NCI-H187 (cell line): ENCODE measurements at places on chromosomes 3 and 15.

GRCh38 chr15:67100801-67101581 lies 35.6 kb downstream of the SMAD3 start:
- DNase-seq: no peak

GRCh38 chr3:124886168-124887056 lies 753 bp downstream of the ITGB5 start:
- no peak for DNase-seq

DNA sequence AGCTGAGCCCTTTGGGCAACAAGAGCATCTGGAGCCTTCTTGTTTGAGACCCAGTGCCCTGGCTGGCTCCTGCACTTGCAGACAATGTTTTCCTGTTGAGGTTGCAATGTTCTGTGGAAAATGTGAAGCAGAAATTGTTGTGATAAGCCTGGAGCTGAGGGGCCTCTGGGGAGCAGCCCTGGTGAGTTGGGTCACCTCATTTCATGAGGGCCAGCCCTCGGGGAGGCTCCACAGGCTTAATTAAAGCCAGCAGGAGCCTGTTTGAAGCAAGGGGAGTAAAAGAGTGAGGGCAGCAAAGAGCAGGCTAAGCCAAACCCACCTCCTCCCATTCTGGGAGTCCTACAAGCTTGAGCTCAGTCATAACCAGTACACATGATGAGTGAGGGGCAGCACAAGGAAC lies 154.3 kb downstream of the ALDH1A2 start:
- DNase-seq: no peak

DNA sequence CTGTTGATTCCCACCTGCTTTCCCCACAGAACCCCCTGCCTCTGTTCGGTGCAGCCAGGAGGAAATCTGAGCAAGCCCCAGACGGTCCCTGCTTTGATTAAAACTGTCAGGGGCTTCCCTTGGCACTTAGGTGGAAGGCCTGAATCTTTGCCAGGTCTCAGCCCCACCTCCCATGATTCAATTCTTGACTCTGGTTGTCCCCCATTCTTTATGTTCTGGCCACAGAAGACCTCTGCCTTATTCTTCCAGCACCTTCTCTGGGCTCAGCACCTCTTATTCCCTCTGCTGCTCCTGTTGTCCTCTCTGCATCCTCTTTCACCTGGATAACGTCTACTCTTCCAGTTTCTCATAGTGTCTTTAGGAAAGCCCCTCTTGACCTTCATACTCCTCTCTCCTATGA lies 349.4 kb downstream of the PTPRG start:
- DNase-seq: no peak

- no peak for DNase-seq
Observed at GRCh38 chr3:177522051-177522450, 324.8 kb upstream of the TBL1XR1 start.

- no peak for DNase-seq
Observed at GRCh38 chr3:68751888-68752287, 180.5 kb downstream of the TAFA4 start.

DNA sequence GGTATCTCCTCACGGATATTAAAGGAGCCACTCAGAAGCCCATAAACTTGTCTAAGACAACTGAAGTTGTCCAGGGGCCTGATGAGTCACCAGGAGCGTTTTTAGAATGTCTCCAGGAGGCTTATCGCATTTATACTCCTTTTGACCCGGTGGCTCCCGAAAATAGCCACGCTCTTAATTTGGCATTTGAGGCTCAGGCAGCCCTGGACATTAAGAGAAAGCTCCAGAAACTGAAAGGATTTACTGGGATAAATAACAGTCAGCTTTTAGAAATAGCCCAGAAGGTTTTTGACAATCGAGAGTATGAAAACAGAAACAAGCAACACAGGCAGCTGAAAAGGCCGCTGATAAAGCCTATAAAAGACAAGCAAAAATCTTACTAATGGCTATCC lies 4.1 kb downstream of the DET1 start:
- no peak for DNase-seq

- DNase-seq: no peak
Observed at GRCh38 chr3:71629289-71629688, 45.8 kb upstream of the FOXP1 start.

GRCh38 chr3:13882876-13883275 lies 3.0 kb upstream of the WNT7A start:
- DNase-seq: no peak

DNA sequence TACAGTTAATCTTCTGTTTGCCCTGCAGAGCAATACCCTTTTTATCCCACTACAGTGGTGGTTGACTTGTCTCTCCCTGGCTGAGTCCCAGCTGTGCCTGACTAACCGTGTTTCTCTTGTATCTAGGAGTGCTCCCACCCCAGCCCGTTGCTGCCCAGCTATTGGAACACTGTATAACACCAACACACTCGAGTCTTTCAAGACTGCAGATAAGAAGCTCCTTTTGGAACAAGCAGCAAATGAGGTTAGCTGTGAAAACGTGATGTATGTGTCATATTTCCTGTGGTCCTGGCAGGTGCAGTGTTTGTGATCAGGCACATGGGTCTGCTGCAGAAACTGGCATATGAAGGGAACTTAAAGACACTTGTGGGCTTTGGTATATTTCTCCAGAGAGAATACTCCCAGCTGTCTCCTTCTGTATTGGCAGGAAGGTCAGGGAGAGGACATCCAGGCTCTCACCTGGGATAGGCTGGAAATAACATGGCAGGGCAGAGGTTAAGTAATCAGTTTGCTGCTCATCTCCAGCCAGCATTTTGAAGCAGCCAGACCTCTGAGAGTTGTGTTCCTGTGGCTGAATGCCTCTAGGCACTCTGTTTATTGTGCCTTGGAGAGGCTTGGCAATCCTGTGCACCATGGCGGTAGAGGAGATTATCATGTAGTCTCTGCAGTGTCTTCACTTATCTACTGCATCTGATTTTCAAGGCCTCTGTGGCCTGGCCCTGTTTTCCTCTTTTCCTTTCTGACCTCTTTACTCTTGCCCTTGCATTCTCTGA lies 34.8 kb downstream of the ATG7 start:
- no peak for DNase-seq

DNA sequence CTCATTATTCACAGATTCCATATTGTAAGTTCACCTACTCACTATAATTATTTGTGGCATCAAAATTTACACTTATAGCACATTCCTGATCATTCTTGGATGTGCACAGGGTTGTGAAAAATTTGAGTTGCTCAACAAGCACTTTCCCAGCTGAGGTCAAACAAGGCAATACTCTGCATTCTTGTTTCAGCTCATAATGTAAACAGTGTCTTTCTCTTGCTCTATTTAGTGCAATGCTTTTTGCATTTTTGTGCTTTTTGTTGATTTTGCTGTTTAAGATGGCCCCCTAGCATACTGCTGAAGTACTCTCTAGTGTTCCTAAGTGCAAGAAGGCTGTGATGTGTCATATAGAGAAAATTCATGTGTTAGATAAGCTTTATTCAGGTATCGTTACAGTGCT lies 66.7 kb upstream of the TNIK start:
- DNase-seq: no peak

GRCh38 chr3:31086698-31087097 lies 192.2 kb upstream of the GADL1 start:
- DNase-seq: no peak

DNA sequence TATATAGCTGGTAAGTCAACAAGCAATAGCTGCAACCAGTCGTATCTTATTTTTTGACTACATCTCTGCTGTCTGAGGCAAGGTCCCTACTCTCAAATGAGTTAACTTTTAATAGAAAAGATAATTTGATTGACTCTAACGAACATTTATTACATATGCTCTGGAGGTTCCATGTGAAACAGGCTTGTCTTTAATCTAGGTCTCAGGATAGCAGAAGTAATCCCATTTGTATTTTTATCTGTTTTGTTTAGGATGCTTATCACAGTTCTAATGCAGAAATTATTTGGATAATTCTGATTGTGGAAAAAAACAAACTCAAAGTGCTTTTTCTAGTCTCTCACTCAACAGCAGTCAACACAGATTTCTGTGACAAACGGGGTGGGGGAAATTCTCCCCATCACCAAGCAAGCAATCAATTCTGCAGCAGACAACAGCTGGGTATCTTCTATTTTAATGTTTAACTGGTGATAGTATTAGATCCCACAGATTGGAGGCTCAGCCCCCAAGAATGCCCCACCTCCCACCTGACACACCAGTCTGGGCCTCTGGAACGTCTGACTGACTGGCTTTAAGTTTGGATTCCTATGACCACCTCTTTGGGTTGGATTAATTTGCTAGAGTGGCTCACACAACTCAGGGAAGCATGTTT lies 58.8 kb downstream of the ITPR1 start:
- DNase-seq: no peak

DNA sequence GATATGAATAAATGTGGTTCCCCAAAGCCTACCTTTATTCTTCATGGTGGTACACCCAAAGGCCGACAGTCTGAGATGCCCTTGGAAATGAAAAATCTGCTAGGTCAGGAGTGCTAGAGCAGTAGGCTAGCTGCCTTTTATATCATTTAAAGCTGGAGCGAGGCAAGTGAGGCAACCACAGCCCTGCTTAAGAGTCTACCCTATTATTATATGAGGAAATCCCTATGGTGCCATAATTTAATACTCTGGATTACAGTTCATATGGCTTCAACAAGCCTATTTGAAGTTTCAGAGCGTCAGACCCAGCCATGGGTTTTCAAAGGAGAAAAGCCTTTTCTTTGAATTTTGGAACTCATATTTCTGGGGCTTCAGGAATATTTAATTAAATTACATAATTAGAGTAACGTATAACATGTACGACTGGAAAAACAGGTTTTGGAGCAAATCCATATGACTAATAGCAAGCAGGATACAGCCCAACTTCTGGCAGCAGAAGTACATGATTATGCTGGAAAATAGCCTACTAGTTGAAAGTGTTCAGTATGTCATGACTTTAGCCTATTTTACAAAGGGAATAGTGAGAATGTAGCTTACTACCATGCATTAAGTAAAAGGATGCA lies 18.0 kb upstream of the SLTM start:
- no peak for DNase-seq

- DNase-seq: no peak
Observed at GRCh38 chr3:10717756-10718155, 98.3 kb upstream of the SLC6A11 start.

DNA sequence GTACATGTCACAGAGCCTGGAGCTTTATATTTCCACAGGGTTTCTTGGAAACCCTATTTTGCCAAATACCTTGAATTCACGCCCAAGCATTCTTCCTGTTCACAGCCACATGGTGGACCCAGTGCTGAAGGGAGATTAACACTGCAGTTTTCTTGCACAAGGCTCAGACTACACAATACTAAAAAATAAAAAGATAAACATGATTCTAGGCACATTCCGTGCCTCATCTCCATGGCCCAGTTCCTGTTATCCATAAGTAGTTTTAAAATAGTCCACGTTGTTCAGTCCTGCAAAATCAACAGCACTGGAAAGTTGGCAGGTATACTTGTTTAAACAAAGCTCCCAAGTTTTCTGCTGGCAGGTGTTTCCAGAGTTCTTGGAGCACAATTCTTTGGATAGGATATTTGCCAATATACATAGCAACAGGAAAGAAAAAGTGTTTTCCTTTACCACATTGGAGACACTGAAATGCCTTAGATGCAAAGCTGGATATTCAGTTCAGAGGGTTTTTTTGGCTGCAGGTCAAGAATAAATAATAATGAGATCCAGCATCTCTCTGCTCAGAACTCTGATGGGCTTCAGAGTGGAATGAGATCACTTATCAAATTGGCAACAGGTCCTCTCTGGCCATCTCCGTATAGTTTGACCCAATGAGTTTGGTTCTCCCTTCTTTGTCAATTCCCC lies 88.1 kb upstream of the TGFBR2 start:
- DNase-seq: no peak

DNA sequence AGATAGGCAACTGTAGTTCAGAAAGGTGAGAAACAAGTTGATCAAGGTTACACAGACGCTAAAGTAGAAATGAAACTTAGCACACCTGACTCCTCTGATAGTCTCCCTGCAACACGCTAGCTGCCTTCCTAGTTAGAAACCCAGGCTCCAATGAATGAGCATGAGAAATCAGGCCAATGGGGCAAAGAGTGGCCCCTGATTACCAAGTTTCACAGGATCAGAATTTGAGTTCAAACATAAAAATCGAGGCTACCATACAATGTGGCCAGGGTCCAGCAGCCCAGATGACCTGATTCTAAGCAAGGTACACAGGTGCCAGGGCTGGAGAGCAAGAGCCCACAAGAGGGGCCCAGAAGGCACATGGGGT lies 7.7 kb downstream of the PLD1 start:
- no peak for DNase-seq

- DNase-seq: no peak
Observed at GRCh38 chr15:33292717-33293307, 18.0 kb upstream of the RYR3 start.

- no peak for DNase-seq
Observed at GRCh38 chr3:57500506-57500905, 43.6 kb downstream of the DNAH12 start.

GRCh38 chr3:129618901-129619671 lies 12.6 kb upstream of the PLXND1 start:
- DNase-seq: no peak

- DNase-seq: no peak
Observed at GRCh38 chr3:186166491-186167288, 57.8 kb upstream of the ETV5 start.

DNA sequence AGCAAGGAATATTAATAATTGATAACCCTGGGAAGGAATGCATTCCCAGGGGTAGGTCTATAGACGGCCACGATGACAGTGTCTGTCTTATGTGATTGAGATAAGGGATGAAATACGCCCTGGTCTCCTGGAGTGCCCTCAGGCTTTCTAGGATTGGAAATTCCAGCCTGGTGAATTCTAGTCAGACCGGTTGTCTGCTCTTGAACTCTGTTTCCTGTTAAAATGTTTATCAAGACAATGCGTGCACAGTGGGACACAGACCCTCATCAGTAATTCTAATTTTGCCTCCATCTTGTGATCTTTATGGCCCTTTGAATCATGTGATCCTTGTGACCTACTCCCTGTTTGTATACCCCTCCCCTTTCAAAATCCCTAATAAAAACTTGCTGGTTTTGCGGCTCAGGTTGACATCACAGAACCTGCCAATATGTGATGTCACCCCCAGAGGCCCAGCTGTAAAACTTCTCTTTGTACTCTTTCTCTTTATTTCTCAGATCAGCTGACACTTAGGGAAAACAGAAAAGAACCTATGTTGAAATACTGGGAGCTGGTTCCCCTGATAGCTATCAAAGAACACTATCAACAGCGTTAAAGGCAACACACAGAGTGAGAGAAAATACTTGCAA lies 183.3 kb downstream of the PDE8A start:
- DNase-seq: no peak

- DNase-seq: no peak
Observed at GRCh38 chr15:74977599-74977998, 17.8 kb upstream of the SCAMP5 start.

- DNase-seq: no peak
Observed at GRCh38 chr3:186526256-186526606, 17.9 kb downstream of the CRYGS start.

DNA sequence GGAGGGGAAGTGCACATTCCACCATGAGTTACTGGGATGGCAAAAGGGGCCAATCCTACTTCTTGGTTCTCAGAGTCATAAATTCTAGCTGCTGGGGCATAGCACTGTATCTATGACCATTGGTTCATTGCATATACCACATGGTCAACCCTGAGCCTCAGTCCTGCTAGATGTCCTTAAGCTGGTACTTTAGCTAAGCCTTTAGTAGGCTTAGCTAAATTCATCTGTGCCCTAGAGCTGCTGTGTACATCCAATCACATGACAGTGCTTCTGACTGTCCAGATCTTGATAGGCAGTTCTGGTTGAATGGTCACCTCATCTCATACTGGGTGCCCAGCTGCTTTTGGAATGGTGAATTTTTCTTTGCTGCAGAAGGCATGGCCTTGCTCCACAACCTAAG lies 8.2 kb downstream of the NDUFB4 start:
- DNase-seq: no peak

- no peak for DNase-seq
Observed at GRCh38 chr3:187951452-187952190, 202.3 kb upstream of the LPP start.
